ENCODE measurements at places on chromosomes 1 and 21.

DNA sequence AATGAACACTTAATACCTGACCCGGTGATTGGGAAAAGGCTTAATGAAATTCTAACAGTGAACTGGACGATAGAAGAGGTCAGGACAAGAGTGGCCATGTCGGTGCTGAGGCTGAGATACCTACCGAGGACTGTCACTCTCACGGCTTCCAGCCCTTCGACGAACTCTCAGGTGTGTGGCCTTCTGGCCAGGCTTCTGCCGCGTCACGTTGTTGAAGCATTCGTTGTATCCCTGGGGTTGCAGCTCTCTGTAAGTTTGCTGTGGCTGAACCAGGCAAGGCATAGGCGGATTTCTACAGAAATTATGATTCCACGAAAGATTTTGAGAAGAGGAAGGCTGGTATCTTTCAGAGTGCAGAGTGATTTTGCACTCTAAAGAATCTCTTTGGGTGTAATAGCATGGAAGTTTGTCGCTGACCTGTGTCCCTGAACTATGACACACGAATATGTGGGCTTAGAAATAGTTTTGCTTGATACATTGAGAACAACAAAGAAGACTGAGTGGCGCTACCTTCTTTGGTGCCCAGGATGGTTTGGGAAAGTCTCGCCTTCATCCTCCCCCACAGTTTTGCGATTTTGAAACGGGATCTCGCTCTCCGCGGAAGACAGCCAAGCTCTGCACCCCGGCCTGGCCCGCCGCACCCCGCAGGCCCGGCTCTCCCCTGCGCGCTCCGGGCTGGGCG, 403 bp upstream of the EPHX4 start:
- peak; percentile 19 for DNase-seq

DNA sequence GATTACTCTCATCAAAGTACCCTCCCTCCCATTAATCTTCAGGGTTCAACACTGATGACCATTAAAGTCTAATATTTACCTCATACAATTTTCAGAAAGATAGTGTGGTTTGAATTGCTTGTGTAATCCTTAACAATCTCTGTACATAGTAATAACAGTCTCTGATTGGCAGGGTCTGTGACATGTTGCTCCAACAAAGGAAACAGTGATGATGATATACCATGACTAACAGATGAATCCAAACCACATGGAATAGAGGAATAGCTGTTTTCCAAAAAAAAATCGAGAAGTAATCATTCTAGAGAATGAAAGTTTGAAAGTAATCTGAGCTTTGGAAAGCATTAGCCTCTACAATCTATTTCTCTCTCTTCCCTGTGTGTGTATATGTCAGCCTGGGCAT, 610.1 kb upstream of the NEGR1 start:
- no peak for DNase-seq

DNA sequence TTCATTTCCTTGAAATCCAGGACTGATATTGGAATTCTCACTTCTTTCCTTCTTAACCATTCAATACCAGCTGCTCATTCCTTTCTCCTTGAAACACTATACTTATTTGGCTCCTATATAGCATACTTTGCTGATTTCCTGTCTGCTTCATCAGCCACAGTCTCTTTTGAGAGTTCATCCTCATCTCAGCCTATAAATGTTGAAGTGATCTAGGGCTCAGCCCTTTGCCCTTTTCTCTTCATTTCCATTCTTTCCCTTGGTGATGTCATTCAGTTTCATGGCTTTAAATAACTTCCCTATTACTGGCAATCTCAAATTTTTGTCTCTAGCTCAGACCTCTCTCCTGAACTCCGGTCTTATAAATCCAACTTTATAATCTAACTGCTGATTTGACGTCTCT, 24.1 kb upstream of the RABGAP1L start:
- no peak for DNase-seq

DNA sequence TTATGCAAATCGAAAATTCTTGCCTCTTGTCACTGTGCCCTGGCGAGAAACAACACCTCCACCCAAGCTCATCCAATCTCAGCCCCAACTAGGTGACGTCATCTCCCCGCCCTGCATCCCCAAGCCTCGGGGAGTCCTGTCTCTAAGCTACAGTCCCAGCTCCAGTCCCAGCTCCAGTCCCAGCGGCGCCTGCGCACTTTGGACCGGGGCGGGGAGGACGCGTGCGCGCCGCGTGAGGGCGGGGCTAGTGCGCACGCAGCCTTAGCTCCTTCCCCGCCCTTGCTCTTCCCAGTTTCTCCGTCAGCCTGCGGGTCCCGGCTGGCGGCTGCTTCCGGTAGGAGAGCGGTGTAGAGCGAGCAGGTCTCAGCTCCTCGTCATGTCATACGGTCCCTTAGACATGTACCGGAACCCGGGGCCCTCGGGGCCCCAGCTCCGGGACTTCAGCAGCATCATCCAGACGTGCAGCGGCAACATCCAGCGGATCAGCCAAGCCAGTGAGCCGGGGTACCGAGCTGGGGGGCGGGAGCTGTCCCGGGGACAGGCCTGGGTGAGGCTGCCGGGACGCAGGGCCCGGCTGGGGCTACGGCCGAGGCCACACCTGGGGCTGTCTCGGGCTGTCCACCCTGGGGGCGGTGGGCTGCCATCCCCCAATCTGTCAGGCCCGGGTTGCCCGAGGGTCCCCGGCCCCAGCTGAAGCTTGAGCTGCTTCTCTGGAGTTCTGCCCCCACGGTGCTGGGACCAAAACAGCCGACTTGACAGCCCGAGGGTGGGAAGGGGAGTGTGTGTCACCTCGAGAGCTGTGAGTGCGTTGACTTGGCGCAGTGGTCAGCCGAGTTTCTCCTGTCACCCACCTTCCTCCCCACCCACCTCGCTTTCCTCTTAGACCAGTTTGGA, at the start of gene STX12:
Gene STX12, plus strand, starts transcription at position 288 of the 894 bp plus-strand sequence. Its CDS starts 89 bp downstream, at position 377.
- DNase-seq: peak; percentile 94

DNA sequence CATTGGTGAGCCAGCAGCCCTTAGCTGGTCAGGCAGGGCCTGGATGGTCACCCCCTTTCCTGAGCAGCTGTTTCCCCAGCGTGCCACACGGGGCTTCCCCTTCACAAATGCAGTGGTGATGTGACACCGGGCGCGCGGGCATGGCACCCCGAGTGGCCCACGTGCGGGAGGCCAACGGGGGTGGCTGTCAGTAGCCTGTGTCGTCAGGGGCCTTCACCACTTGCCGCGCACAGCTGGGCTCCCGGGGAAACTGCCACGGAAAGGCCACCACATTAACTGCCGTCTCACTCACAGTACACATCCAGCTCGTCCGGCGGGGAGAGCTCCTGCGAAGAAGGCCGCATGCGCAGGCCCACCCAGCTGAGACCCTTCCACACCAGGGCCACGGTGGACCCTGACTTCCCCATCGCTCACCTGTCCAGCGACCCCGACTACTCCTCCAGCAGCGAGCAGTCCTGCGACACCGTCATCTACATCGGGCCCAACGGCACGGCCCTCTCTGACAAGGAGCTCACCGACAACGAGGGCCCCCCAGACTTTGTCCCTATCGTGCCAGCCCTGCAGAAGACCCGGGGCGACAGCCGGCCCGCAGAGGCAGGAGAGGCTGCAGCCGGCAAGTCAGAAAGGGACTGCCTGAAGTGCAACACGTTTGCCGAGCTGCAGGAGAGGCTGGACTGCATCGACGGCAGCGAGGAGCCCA, 530.5 kb downstream of the KIF26B start:
- DNase-seq: no peak

GRCh38 chr1:75795703-75796193, 934 bp upstream of the MSH4 start:
- DNase-seq: no peak

GRCh38 chr21:17752171-17752570, 67.0 kb downstream of the C21orf91 start:
- DNase-seq: no peak

DNA sequence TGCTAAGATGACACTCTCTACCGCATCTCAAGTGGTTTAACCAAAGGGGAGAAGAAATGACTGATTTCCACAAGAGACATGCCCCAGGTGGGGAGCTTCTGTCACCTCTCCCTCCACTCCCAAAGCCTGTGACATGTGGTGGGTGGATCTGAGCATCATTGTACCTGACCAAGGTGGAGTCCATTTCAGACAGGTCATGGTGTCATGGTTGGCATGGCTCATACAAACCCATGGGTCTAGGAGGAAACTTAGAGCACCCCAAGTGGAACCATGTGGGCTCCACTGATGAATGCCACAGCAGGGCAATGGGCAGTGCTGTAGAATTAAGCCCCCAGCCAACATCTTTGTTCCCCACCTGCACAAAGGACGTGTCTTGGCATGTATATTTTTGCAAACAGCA, 131.5 kb upstream of the EDN2 start:
- DNase-seq: no peak

GRCh38 chr1:241837901-241838300, 10.1 kb upstream of the EXO1 start:
- no peak for DNase-seq

GRCh38 chr1:160009801-160010200, 22.0 kb downstream of the PIGM start:
- no peak for DNase-seq

DNA sequence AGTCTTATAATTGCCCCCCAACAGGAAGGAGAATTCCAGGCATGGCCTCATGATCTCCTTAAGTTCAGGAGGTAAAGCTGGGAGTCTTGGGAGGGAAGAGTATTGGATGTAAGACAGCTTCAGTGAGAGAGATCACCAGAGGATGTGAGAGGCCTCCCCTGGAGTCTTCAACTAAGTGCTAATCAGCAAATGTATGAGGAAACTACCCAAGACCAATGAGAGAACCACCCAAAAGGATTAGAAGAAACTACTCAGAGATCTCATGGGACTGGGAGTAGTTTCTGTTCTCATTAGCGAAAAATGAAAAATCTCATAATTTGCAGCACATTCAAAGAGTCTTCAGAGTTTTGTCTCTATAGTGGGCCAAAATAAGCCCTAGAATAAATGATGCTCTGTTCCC, 36.6 kb upstream of the WNT2B start:
- no peak for DNase-seq

DNA sequence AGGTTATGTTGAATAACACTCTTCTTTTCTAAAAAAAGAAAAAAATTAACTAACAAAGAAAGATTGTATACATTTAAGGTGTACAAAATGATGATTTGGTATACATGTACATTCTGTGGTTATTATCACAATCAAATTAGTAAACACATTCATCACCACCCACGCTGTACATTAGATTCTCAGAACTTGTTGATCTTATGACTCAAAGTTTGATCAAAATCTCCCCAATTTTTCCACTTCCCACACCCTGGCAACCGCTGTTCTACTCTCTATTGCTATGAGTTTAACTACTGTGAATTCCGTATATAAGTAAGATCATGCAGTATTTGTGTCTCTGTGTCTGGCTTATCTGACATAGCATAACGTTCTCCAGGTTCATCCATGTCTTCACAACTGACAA, 469.5 kb upstream of the CHRM3 start:
- no peak for DNase-seq

DNA sequence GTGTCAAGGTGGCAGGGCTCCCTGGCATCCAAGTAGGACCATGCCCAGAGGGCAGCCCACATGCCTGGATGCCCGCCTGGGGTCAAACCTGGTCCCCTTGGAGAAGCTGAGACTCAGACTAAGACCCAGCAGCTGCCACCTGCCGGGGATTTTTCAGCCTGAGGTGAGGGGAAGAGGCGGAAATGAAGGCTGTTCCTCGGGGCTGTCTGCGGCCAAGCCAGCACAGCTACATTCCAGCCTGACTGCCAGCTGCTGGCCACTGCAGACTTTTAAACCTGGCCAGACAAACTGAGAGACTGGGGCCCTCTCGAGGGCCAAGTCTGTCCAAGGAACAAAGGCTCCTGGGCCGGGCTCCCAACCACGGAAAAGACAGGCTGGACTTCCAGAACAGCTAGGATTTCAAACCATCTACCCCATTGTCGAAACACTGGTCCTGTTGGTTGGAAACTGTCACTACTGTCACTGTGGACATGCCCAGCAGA, 21.9 kb upstream of the PLEKHG5 start:
- DNase-seq: no peak

GRCh38 chr1:33864460-33865389, 846 bp downstream of the HMGB4 start:
- DNase-seq: no peak
